NCI-H1417 treated with DMSO at 0.1 percent for 48 hours (cell line): ENCODE measurements at places on chromosomes 13 and 19.
A peak's percentile ranks its signal among the peaks of the same experiment; 100 is the strongest.

DNA sequence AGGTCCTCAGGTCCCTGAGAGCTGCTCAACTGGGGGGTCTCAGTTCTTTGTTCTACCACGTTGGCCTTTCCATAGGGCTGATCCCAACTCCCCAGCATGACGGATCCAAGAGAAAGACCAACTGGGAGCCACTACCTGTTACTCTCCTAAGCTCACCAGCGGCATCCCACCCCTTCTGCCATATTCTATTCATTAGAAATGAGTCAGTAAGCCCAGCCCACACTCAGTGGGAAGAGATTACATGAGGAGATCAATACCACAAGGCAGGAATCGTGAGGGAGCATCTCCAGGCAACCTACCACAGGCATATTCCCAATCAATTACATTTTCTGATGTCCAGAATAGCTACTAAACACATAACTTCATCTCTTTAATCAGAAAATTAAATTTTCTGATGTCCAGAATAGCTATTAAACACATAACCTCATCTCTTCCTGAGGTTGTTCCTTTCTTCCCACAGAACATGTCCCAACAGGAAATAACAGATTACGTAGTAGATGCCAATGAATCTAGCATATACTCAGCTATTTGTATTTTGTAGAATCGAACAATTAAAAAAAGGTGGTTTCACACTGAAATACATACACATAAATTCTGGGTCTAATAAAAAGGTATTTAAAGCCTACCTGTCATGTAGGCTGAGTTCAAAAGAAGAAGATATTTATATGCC lies 708.1 kb upstream of the ARGLU1 start:
- DNase-seq: no peak

- no peak for DNase-seq
Observed at GRCh38 chr19:33432446-33433170, 59.1 kb downstream of the CEBPG start.

GRCh38 chr13:40047322-40047771 lies 391.9 kb downstream of the COG6 start:
- DNase-seq: no peak

GRCh38 chr19:40217934-40218890 lies at the start of gene TTC9B:
Gene TTC9B, minus strand, starts transcription at chr19:40218384. Its CDS starts 3 bp downstream, at chr19:40218381.
- no peak for DNase-seq

- peak; percentile 30 for DNase-seq
Observed at GRCh38 chr13:87669379-87669978, 1.7 kb upstream of the SLITRK5 start.

GRCh38 chr19:48329167-48329891 lies 4.0 kb downstream of the EMP3 start:
- no peak for DNase-seq

GRCh38 chr13:111203736-111204389 lies 88.8 kb downstream of the ARHGEF7 start:
- no peak for DNase-seq

DNA sequence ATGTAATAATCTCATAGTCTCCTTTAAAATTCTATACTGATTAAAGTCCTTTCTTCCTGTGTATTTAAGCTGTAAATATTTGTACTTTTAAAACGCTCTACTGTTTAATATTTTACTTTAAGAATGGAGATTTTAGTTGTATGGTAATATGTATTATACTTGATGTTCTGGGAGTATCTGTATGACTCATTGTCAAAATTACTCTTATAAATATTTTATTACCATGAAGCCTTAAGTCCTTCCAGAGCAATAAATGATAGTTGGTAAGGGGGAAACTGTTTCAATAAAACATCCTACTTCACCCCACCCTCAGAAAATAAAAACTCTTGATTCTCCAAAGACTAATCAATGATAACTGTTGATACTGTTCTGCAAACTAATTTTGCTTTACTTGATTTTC lies 6.4 kb downstream of the PCDH9 start:
- no peak for DNase-seq

DNA sequence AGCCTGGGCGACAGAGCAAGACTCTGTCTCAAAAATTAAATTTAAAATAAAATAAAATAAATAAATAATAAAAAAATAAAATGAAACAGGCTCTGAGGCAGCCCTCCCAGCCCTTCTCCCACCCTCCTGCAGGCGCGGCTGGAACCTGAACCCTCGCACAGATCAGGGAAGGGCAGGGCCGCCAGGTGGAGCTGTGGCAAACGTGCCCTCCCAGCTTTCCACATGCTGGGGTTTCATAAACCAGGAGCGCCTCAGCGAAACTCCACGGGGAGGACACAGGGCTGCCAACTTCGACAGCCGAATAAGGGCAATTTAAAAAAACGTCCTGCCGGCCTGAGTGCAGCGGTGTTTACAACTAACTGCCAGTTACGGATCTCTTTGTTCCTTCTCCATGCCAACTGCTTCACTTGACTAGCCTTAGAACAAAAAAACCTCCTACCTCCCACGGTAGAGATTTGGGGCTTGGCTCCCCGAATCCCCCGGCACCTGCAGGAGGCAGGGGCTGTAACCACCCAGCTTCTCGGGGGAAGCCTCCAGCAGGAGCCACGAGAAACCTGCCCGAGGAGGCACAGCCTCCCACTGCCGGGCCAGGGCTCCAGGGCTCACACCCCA lies 15.9 kb downstream of the ZNF787 start:
- DNase-seq: no peak

GRCh38 chr19:49556412-49557398 lies 23.7 kb downstream of the NOSIP start:
- DNase-seq: no peak

DNA sequence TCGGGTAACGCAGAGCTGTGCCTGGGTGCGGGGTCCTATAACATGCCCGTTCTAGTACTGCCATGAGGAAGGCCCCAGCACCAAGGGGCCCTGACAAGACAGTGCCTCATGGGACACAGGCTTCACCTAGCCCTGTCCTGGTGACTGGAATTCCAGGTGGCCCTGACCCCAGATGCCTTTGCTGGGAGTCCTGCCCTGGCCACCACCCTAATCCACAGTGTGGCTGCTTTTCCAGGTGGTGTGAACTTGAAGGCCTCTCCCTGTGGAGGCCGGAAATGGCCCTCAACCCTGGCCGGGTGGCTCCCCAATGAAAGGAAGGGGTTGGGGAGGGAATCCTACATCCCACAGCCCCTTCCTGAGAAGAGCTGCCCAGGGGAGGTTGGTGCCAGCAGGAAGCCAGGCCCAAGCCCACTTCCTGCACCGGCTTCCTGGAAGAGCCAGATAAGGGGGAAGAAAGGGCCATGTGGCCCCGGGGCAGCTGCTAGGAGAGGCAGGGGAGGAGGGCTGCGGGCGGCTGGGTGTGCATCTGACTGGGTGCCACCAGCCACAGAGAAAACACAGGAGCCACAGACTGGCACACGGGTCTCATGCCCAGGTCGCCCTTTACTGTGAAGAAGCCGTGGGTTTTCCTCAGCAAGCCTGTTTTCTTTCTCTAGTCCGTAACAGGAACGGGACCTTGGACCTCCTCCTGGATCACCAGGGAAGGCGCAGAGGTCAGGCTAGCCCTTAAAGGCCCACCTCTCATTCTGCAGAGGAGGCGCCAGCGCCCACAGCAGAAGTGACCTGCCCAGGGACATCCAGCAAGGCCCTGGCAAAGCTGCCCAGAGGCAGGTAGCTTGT lies 4.7 kb downstream of the LSM4 start:
- no peak for DNase-seq

GRCh38 chr19:13844130-13844631 lies 32.8 kb upstream of the NANOS3 start:
- DNase-seq: no peak

- no peak for DNase-seq
Observed at GRCh38 chr19:49534632-49535385, 7.0 kb downstream of the RCN3 start.

DNA sequence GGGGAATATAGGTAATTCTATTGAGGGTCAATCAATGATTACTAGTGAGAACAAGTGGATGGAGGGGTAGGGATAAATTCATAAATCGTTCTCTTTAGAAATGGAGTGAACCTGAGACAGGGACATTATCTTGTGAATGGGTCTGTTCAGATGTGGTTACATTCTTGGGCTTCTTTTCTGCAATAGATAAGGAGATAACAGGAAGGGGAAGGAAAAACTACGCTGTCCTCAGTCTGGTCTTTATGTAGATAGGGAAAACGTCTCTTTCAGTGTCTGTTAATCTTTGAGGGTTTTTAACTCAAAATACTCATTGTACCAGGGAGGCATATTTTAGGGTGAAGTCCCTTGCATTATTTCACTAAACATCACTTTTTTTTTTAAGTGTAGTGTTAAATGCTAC lies 266.7 kb upstream of the MAB21L1 start:
- DNase-seq: no peak

GRCh38 chr13:42048342-42048683 lies at the start of gene DGKH:
Gene DGKH, plus strand, starts transcription at chr13:42048648. Its CDS starts 126 bp downstream, at chr13:42048774.
- DNase-seq: no peak

GRCh38 chr19:15197942-15198341 lies 2.9 kb downstream of the NOTCH3 start:
- DNase-seq: no peak

DNA sequence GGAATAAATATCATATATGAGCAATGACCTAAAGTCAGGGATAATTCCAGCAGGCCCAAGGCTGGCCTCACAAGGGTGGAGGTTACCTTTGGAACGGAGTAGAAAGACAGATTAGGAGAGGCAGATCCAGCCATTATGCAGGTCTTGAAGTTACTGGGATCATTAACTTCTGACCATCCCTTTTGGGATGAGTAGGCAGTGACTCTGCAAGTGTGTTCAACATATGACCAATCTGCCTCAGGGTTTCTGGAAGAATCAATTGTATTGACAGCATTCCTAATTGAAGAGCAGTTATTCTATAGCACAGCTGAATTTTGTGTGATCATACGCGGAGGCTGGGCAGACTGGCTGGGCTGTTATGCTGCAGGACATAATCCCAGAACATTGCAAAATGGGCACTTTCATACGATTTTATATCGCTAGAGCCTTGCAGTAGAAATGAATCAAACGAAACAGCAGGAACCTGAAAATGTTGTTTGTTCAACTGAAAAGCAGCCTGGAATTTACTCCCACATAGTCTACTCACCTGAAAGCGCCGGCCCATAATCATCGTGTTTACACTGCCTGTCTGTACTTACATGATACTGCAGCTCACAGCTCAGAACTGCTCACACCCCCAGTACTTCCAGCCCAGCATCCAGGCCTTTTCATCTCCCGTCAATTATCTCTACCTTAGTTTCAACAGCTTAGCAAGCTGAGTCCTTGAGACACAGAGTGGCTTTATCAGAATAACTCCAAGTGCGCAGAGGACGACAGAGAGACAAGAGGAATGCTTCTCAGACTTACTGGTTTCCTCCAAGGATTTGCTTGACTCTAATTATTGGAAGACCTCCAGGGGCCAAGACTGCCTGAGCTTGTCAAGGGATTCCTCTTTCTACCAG lies 556.1 kb downstream of the EFNB2 start:
- DNase-seq: peak; percentile 89
